Mesothelial cell of epicardium (in vitro differentiated cells): ENCODE measurements at places on chromosomes 2 and 18. TPM values are rescaled to one million over a fixed set of nuclear protein-coding genes. Genes with fewer than 3 reads are reported as not detected.

DNA sequence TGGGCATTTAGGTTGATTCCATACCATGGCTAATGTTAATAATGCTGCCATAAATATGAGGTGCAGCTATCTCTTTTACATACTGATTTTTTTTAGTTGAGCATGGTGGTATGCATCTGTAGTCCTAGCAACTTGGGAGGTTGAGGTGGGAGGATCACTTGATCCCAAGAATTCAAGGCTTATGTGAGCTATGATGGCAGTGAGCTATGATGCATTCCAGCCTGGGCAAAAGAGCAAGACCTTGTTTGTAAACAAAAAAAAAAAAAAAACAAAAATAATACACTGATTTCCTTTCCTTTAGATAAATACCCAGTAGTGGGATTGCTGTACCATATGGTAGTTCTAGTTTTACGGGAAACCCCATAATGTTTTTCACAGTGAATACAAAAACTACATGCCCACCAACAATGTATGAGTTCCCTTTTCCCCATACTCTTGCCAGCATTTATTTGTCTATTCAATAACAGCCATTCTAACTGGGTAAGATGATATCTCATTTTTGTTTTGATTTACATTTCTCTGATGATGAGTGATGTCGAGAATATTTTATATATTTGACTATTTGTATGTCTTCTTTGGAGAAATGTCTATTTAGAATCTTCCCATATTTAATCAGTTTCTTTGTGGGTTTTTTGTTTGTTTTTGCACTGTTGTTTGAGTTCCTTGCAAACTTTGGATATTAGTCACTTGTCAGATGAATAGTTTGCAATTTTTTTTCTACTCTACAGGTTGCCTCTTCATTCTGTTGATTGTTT, 281.0 kb upstream of the KYNU start:
- H3K4me3 ChIP-seq = no peak overlapping the region
- no peak for DNase-seq
- H3K27ac ChIP-seq = no peak overlapping the region
- H3K4me1 ChIP-seq = no peaks in the 10 kb centered on the region
- no peaks in the 10 kb centered on the region for H3K27me3 ChIP-seq
- no peaks in the 10 kb centered on the region for H3K36me3 ChIP-seq

The MC2R gene
- total RNA-seq = not detected in 3 replicates

- peak overlapping the region; percentile 50 for H3K27ac ChIP-seq
- no peak overlapping the region for H3K4me3 ChIP-seq
- DNase-seq = no peak
- H3K36me3 ChIP-seq = peaks cover 6% of the 10 kb centered on the region
- H3K4me1 ChIP-seq = peaks cover 43% of the 10 kb centered on the region
- H3K27me3 ChIP-seq = no peaks in the 10 kb centered on the region
Measured at GRCh38 chr2:201128933-201129505, 13.1 kb downstream of the CFLAR start.

The ARHGEF4 gene
- 20.9 to 25.5 TPM (median 23.9 TPM) in 3 replicates for total RNA-seq

The D2HGDH gene
- total RNA-seq = 55.5 to 60.3 TPM (median 56.6 TPM) in 3 replicates

DNA sequence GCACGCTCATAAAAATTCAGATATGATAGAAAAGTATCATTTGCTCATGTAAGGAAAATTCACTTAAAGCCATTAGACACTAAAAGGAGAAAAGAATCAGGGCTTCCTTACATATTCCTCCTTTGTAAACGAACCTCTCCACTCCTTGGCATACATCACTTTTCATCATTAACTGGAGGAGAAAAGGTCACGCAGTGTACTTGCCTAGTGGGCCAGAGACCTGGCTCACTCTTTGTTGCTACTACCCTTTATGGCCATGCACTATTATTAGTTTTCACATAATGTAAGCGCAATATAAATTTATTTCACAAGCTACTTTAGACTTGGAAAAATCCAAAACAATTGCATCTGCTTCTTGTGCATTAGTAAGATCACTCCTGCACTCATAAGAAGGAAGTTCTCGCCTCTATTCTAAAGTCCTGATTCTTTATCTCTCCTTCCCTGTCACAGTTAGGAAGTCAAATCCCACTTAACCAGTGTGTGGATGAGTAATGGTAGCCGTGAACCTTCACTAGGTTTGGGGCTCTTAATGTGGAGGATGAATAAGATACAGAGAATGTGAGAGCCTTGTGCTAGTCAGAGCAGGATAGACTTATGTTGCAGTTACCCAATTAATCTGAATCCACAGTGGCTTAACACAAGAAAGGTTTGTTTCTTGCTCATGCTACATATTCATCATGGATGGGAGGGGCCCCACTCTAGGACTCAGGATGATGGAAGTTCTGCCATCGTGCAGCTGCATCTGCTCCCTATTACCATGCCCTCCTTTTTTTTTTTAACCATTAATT, 115.0 kb upstream of the GLS start:
- H3K4me3 ChIP-seq = no peak overlapping the region
- H3K4me1 ChIP-seq = peaks cover 40% of the 10 kb centered on the region
- H3K27me3 ChIP-seq = no peaks in the 10 kb centered on the region
- H3K27ac ChIP-seq = peak overlapping the region; percentile 81
- no peak for DNase-seq

GRCh38 chr2:120737340-120738101, 1.9 kb downstream of the GLI2 start:
- no peaks in the 10 kb centered on the region for H3K27me3 ChIP-seq
- no peaks in the 10 kb centered on the region for H3K36me3 ChIP-seq
- peak overlapping the region; percentile 98 for H3K27ac ChIP-seq
- DNase-seq = no peak
- H3K4me1 ChIP-seq = peaks cover 67% of the 10 kb centered on the region
- H3K4me3 ChIP-seq = peak overlapping the region; percentile 89

DNA sequence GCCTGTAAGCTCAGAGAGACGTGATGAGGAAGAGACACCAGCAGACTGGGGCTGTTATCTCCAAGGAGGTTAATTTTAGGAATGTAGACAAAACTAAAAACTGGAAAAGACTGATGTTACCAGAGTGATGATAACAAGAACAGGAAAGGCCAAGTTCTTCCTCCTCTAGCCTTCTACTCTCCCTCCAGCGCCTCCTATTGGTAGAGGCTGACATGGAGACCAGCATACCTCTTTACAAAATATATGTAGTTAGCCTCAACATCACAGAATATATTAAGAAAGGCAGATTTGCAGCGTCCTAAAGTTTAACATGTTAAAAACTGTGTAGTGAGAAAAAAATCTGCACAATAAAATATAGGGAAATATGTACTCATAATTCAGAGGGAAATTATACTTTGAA, 66.0 kb downstream of the TCF4 start:
- H3K27me3 ChIP-seq = no peaks in the 10 kb centered on the region
- H3K4me1 ChIP-seq = peaks cover 21% of the 10 kb centered on the region
- peaks cover 8% of the 10 kb centered on the region for H3K36me3 ChIP-seq
- H3K4me3 ChIP-seq = no peak overlapping the region
- peak overlapping the region; percentile 11 for H3K27ac ChIP-seq

- DNase-seq = no peak
- H3K4me3 ChIP-seq = no peak overlapping the region
- H3K36me3 ChIP-seq = no peaks in the 10 kb centered on the region
- peak overlapping the region; percentile 82 for H3K27ac ChIP-seq
- H3K27me3 ChIP-seq = no peaks in the 10 kb centered on the region
Measured at GRCh38 chr2:18516112-18516511, 44.3 kb downstream of the RDH14 start.
